ENCODE measurements at places on chromosomes 4 and X.

DNA sequence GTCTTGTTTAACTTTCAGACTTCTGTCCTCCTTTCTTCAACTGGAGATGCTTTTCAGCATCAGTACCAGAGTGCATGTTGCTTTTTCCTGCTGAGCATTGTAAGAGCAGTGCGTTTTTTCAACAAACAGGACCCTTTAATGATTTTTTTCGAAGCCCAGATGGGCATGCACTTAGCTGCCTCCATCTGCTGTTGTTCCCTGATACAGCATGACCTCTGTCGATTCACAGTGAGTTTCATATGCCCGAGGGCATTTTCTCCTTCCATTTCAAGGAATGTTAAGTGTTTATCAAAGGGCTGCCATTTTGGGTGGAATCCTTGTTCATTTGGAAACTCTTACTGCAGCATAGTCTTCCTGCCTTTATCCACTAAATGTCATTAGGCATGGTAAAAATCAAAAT is 428.6 kb downstream of the DTHD1 start:
- no peak for DNase-seq

- DNase-seq, result no peak
Measured at GRCh38 chrX:151970661-151971060, 3.8 kb downstream of the GABRE start.

- no peak for DNase-seq
Measured at GRCh38 chr4:151692443-151692782, 68.4 kb downstream of the GATB start.

DNA sequence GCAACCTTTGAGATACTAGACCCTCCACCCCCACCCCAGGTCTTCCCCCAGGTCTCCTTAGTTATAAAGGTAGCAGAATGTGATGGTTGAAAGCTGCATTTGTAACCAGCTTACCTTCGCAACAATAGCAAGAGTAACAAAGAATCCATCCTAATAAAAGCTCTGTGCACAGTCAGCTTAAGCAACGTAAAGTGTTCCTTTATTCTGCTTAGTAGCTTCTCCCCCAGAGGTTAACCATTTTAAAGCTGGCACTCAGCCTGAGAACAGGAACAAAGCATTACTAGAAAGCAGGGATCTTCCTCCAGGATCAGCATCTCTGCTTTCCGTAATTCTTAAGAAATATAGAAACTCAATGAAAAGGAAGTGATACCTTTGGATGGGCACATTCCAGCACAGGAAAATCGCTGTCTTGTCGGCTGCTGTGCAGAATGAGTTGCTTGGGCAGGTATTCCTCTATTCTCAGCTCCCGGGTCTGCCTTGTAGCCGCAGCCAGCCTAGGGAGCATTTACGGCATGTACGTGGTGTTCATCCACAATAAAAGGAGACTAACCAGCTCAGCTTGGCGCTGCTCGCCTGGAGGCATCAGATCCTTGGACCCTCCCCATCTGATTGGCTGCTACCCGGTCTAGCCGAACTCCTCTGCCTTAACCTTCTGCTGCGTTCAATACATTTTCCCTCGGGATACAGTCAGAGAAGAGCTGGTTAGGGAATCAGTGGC is 113.0 kb upstream of the TLR3 start:
- DNase-seq, result no peak

- no peak for DNase-seq
Measured at GRCh38 chr4:141346144-141346543, 125.4 kb downstream of the ZNF330 start.

DNA sequence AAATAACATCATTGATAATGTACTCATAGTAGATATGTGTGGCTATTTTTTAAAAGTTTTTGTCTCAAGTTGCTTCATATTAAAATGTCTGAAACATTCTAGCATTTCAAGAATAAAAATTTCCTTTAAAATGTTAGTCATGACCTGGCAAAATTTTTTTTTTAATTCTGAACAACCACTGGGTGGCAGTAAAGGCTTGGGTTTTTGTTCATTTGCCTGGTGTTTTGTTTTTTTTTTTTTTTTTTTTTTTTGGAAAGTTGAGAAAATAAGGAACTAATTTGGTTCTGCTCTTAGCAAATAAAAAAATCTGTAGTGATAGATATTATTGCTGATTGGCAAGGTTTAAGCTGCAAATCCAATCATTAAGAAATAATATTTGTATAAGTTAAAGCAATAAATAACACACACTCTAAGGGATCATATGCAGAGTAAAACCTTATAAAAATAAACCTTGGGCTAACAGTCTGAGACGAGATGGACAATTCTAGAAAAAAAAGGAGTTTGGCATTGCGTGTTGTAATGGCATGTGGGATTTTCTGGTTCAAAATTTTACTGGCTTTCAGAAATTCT is 81.4 kb downstream of the CEP44 start:
- no peak for DNase-seq

- no peak for DNase-seq
Measured at GRCh38 chr4:3434881-3435685, 6.7 kb upstream of the HGFAC start.

- peak; percentile 37 for DNase-seq
Measured at GRCh38 chr4:1374706-1375045, 27.7 kb downstream of the UVSSA start.

GRCh38 chr4:139711461-139711860 is 45.8 kb downstream of the MGST2 start:
- no peak for DNase-seq

DNA sequence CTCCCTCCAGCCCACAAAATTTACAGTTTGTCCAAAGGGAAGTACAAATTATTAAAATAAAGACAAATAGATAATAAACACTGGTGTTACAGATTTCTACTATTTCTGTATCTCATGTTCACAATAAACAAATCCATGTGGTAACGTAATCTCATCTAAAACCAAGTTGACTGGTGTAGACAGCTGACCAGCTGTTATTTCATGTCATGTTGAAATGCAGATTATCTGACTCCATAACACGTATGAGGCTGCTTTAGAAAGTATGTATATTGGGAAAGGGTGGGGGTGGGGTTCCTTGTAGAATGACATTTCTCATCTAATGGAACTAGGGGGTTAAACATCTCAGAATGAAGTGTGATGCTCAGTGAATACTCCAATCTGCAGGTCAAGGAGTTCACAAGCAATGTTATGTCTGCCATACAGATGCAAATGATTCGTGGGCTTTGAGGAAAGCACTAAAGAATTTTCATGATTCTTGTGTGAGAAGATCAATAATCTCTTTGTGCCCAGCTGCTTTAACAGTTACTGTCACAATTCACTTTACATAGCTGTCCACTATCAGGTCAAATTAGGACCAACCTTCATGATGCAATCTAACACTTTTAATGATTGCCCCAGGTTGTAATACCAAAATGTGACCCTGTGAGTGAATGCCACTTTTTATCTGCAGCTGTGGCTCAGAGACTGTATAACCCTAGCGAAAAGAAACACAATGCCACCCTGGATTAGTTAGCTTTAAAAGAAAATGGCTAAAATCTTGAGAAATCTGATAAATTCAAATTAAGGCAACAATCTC is 114.0 kb downstream of the ENOX2 start:
- no peak for DNase-seq

DNA sequence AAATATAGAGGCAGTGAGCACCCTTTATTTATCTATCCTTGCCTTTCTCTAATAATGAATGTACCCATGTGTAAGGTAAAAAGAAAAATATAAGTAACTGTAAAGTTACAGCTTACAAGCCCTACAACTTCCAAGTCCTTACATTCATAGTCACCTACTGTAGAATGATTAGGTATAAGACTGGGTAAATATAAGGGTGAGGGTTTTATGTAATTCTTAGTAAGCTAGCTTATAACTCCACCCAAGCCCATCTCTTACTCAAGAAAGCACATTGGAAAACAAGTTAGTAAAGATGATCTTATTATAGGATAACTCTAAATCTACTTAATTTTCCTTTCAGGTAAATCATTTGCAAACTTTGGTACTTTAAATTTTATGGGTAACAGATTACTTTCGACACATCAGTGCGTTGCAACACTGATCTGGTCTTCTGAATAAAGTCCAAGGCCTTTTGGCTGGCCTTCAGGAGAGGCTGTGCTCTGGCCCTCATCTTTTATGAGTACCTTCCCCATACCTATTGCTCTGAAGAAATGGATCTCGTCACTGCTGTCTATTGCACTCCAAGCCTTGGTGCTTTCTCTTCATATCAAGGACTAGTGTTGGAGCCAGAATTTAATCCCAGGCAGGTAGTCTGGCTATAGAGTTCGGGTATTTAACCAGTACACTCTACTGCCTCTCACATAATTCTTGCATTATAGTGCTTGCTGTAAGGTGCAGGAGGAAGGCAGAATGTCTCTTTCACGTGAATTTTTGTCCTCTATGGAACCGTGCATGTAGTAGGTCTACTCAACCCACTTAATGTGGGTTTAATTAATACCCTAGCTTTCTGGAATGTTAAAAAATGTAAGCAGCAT is 443.6 kb upstream of the AR start:
- no peak for DNase-seq

All from activated naive CD4-positive, alpha-beta T cell treated with anti-CD3 and anti-CD28 coated beads, Interleukin-2, amount 50 U/mL, for 72 hours (primary cell).